NCI-H446 (cell line): ENCODE measurements at places on chromosomes 2 and 18.

DNA sequence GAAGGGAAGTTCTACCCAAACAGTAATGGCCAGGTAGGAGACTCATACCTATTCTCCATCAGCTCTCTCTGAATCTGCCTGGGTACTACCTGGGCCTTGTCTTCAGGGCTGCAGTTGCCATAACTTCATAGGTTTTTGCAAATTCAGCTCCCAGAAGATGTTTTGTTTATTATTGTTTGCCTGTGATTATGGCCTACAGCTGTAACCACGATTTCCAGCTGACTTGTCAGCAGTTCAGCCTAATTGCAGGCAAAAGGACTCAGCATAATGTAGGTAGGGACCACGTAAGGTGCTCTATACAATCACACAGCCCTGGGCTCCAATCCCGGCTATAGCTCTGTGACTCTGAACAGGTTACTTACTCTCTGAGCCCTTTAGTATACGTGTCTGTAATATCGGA, 187.0 kb upstream of the FN1 start:
- DNase-seq: no peak

DNA sequence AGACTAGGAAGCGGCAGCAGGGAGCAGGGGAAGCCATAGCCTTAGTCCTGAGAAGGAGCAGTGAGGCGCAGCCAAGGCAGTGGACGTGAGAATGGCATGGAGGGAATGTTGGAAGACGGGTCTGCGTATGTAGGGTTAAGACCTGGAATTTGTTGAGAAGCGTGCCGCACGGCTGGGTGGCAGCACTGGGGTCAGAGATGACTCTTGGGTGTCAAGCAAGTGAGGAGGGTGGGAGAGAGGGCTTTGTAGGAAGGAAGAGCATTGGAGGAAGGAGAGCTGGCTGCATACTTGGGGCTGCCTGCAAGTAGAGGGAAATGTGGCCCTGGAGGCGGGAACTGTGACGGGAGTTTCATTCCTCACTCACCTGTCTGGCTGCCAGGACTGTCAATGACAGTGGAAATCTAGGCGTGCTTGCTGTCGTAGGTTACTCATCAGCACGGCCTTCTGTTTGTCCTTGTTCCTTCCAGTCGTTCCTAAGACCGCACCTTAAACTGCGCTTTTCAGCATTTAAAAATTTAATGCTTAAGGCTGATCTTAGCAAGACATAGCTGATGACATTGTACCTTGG, 108.0 kb downstream of the ITGB1BP1 start:
- no peak for DNase-seq

- no peak for DNase-seq
Observed at GRCh38 chr2:402721-403120, 114.8 kb upstream of the ALKAL2 start.

- DNase-seq: peak; percentile 6
Observed at GRCh38 chr2:9087121-9087681, 83.7 kb upstream of the MBOAT2 start.

DNA sequence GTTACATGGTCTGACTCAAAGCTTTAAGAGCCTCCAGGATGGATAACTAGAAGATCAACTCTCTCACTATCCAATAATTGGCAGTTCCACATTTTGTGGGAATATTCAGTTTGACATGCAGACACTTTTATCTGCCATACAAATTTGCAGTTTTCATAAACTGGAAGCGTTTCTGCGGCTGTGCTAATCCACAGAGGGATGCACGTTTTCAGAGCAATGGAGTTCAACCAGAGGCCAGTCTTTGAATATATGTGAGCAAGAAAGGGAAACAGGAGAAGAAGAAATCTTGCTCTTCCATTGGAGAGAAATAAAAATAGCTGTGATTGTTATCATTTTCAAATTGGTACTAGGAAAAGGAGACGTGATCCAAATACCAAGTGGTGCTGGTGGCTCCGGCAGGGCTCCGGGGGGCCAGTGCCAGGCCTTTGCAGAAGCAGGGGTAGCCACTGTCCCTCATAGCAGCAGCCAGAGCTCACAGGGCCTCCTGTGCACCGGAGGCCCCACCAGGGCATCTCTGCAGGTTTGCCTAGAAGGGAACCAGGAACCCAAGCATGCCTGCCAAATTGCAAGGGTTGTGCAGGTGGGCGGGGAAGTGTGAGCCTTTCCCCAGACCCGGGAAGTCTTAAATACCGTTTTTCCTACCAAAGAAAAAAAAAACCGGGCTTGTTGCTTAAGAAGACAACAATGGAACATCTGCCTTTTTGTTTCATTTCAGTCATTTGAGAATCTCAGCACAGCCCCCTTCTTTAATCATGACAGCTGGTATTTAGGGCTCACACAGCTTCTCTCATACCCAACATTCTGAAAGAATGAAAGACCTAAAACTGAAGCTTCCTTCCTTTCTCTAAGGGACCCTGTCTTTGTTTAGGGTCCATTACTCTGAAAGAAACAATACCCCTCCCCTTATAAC, 791.1 kb upstream of the SOX11 start:
- DNase-seq: no peak
